ENCODE measurements at places on chromosomes 3 and 15.

GRCh38 chr15:25901811-25902605 is 38.9 kb upstream of the ATP10A start:
- no peak for DNase-seq

GRCh38 chr3:8987645-8988383 is 24.5 kb upstream of the RAD18 start:
- DNase-seq, result no peak

DNA sequence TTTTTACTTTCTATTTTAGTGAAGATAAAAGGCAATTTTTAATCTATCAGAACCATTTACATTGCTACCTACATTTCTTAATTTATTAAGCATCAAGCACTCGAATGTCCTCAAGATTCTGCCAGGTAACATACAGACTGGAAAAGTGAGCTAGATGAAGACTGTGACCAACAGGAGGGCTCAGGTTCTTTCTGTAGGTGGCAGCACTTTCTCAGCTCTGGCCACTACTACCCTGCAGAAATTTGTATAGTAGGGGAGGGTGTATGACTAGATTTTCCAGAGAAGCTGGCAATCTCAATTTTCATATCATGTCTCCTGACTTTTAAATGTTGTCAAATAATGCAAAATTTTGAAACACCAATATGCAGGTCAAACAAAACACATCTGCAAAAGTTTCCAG is 165.0 kb upstream of the SUCLG2 start:
- no peak for DNase-seq

- no peak for DNase-seq
Observed at GRCh38 chr3:149959443-149959842, 11.3 kb downstream of the PFN2 start.

DNA sequence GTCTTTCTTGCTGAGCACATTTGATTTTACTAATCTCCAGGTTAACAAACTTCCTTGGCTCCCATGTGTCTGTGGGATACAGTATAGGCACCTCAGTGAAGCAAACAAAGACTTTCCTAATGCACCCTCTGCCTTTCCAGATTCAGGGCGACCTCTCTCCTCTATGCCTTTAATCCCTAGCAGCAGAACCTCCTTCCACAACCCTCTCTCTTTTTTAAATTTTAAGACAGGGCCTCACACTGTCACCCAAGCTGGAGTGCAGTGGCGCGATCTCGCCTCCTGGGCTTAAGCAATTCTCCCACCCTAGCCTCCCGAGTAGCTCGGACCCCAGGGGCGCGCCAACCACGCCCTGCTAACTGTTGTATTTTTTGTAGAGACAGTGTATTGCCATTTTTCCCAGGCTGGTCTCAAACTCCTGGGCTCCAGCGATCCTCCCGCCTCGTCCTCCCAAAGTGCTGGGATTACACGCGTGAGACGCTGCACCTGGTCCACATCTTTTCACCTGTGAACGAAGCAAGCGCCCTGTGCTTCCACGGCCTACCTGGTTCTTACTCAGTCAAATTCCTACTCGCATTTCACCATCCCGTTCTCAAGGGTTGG is 1.7 kb upstream of the HACD3 start:
- no peak for DNase-seq

DNA sequence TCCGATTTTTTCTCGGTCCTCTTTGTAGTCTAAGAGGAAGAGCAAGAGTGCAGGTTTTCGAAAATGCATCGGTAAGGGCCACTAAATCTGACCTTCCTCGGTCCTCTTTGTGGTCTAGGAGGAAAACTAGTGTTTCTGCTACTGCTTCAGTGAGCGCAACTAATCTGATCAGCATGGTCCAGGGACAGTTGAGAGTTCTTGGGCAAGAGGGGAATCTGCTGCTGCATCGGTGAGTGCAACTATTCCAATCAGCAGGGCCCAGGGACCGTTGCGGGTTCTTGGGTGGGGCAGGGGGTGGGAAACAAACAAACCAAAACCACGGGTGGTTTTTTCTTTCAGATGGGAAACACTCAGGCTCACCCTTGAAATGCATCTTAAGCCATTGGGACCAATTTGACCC is 10.5 kb upstream of the OSBPL11 start:
- DNase-seq, result no peak

All from stimulated activated CD8-positive, alpha-beta memory T cell treated with anti-CD3 and anti-CD28 coated beads, Interleukin-4, amount 100 ng/mL, for 1 hour (primary cell).